ENCODE measurements at places on chromosomes 5 and 9.

DNA sequence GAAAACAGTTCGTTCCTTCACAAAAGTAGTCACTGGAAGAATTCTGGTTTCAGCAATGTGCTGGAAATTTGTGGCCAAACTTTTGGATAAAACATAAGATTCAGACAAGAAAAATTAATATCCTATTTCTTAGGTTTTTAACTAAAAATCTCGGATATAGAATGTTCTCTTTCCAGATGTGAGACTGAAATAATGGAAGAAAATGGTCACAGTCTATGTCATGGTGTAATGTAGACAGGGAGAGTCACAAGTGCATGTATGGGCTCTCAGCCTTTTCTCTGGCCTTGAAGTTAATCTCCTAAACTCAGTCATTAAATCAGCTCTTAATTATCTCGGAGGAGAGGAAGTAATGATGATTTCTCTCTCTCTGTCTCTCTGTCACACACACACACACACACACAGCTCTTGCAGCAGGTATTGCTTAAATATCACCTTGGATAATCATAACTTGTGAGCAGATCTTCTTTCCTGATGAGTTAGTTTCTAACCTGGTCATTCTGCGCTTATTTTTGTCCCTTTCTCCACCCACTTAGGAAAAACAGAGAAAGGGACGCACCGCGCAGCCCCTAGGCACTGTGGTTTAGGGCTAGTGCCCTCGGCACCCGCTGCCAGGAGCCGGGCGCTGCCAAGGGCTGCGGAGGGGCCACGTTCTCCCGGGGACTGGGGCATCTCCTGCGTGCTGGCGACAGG is 672 bp upstream of the ITGA2 start:
- no peak for DNase-seq

DNA sequence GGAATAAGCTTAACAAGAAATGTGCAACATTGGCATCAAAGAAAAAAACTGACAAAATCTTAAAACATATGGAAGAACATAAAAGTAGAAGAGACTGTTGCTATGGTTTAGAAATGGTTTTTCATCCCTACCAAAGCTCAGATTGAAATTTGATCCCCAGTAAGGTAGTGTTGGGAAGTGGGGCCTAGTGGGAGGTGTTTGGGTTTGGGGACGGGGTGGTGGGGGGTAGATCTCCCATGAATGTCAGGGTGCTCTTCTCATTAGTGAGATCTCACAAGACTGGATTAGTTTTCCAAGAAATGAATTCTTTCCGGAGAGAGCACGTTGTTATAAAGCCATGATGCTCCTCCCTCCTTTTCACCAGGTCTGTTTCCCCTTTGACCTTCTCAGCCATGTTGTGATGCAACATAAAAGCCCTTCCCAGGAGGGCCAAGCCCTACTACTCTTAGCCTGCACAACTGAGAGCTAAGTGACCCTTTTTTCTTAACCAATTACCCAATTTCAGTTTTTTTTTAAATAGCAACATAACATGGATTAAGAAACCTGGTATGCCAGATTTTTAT is 10.6 kb downstream of the TMEM167A start:
- DNase-seq: no peak

DNA sequence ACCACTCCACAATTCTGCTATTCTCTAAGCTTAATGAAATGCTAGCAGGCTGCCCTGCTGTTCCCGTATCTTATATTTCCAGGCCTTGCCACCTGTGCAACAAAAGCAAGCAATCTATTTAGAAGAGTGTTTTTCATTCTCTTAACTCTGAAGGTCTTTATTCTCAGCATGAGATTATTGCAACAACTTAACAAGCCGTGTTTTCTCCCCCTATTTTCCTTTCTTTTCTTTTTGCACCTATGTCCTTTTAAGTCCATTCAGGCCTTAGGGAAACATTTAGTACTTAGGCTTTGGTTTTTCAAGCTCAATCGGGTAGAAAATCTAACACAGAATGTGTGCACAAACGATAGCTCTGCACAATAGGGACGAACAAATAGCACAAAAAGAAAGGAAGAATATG is 89.6 kb upstream of the DMRTA1 start:
- no peak for DNase-seq

GRCh38 chr9:127983847-127984289 is 3.1 kb upstream of the EEIG1 start:
- no peak for DNase-seq

- no peak for DNase-seq
These were observed 2.0 kb upstream of the MEIKIN start for GRCh38 chr5:131947445-131947844.

DNA sequence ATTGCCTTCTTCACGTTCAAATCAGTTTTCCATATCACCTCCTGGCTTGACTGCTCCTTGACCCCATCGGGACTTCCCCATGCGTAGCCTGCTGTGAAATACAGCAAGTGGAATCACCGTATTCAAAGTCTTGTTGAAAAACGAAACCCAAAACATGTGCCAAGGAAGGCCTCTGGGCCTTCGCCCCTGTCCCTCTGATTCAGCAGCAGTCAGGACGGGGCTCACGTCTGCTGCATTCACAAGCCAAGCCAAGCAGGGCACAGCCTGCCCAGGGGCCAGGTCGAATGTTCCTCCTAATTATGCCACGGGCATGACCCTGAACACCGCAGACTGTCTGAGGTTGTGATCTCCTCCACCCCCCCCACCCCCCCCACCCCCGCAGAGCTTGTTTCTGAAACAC is 960 bp upstream of the CTNND2 start:
- no peak for DNase-seq

DNA sequence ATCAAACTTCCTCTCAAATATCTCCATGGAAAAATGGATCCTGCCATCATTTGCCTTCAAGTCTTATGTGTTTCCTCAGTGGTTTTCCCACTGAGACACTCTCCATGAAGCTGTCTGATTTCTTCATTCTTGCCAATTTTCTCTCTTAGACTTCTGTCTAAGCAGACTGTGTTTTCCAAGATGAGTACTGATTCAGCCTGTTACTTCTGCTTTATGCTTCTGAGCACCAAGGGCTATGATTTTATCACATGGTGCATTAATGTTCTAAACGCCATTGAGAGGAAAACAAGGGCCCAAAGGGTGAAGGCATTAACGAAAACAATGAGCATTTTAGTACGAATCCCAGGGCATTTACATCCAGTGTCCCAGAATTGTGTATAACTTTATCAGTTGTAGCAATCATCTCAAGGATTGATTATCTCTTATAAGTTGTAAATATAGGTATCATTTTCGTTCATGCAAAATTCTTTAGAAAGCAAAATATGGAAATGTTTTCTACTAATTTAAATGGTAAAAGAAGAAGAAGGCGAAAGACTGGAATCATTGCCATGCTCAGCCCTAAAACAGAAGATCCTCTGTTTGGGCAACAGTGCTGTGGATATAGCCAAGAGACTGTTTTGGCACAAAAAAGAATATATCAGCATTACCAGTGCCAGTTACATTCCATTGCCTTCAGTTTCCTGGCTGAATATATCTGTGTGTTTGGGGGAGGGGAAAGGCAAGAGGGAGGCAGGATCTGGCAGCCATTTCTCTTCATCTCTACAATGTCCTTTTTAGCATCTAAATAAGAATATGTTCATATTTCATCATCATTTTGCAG is 537.6 kb downstream of the ANXA1 start:
- no peak for DNase-seq

DNA sequence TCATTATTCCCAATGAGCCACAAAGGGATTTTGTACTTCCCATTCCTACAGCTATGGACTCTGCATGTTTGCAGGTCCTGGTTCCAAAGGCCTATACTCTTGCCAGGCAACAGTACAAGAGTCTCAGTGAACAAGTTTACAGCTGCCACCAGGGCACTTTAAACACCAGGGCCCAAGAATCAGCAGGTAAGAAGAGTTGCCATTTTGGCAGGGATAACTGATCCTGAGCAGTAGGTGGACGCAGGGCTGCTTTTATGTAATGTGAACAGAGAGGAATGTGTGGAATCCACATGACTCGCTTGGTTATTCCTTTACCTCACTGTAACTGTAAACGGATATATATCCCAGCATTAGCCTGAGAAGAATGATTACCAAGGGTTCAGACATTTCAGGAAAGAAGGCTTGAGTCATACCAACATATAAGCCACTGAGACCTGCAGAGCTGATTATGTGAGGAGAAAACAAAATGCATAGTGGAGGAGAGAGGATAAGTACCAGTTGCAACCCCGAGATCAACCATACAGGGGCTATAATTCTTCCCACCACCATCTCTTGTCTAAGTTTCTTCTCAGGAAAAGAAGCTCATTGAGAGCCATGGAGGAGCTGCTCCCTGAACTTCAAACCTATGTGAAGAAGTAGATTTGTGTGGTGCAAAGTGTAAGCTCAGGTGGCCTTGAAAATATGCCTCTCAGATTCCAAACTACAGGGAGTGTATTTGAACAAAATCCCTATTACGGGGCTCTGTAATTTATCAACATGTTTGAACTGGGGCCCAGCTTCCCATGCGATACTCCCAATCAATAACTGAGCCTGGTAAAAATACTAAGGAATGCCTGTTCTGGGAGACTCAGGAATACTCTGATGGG is 24.6 kb downstream of the RAPGEF6 start:
- DNase-seq: no peak

- no peak for DNase-seq
These were observed 1542.8 kb downstream of the EFNA5 start for GRCh38 chr5:106127985-106128384.

DNA sequence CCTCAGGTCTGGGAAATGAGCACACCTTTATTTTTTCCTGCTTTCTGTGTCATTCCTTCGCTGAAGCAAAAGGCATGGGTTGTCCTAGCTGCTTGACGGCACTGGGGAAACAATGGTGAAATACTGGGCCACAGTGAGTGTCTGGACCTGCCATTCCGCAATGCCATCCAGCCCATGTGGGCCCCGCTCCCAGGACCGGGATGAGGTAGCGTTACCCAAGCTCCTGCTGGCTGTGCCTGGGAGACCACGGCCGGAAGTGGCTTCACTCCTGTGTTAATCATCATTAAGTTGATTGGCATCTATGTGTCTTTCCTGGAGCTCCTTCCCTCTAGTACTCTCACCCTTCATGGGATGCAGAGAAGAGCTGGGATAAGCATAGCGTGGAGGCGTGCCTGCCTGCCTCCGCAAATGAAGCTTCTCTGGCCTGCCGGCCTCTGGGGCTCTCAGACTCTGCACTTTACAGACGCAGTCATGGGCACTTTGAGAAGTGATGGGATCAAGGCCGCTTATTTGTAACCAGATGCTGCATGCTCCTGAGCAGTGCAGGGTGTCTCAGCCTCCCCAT is 16.5 kb upstream of the SMIM32 start:
- no peak for DNase-seq

GRCh38 chr9:107161338-107161737 is 121.7 kb upstream of the RAD23B start:
- DNase-seq: no peak

DNA sequence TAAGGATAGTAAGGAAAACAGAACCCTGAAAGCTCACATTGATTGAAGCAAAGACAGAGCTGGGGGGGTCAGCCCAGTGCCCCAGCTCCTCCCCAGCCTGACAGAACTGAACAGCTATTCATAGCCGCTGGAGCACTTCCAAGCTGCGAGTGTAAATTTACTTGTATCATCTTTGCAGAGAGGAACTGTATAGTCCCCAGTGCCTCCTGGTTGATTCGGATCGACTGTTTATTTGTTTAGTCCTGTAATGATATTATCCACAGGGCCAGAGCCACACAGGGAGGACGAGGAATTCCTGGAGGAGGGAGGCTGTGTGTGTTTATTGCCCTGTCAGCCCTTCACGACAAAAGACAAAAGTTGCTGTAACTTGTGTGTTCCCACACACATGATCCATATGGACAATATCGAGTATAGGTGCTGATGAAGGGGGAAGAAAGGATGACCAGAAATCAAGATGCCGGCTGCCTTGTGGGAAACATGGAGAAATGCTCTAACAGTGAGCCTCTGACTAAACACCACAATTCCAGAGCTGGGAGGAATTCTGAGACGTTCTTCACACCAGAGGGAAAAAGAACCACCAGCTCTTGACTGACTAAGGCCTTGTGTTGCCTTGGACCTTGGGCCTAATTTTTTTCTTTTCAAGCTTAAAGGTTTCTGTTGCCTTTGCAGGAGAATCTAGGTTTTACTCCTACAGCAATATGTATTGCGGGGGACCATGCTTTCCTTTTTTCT is 31.1 kb downstream of the FOXD1 start:
- DNase-seq: no peak

- DNase-seq: no peak
These were observed 73.7 kb upstream of the STK32A start for GRCh38 chr5:147160902-147161700.

DNA sequence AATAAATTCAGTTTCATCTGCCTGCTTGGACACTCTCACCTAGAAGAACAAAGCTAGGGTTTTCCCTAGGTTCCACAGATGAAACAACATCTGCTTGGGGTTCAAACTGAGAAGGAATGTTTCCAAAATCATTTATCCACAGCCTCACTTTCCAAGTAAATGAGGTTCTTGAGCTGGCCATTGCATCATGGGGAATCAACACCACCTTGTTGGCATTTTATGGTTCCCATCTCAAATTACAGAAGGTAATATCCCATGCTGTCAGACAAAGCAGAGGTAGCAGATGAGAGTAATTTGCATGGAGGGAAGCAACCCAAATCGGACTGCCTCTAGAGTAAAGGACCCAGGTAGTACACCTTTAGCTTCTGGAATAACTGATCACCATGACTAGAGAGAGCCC is 10.5 kb upstream of the NR4A3 start:
- DNase-seq: no peak

DNA sequence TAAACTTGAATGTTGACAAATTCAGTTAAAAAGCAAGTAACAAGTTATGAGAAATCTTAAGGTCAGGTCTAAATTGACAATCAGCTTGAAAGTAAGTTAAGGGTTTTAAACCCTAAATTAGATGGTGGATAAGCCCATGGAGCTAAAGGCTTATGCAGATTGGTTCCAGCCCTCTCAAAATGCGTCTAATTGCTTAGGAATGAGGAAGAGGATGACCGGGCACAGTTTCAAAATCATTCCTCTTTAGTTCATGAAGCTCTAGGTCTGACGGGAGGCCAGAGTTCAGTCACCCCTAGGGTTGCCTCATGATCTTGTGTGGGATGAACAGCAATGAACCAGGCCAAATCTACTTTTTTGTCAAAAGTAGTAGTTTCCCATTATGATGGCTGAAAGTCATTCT is 75.4 kb downstream of the SLC38A9 start:
- DNase-seq: no peak

- no peak for DNase-seq
These were observed 5.1 kb upstream of the RGMB start for GRCh38 chr5:98768160-98768959.

- no peak for DNase-seq
These were observed 1.9 kb downstream of the ABO start for GRCh38 chr9:133273098-133273497.

- DNase-seq: no peak
These were observed 271.6 kb downstream of the RAB3C start for GRCh38 chr5:58854441-58854840.
